Fibroblast of skin of scalp (primary cell): ENCODE measurements at places on chromosomes 3 and 15.
A peak's percentile ranks its signal among the peaks of the same experiment; 100 is the strongest.

DNA sequence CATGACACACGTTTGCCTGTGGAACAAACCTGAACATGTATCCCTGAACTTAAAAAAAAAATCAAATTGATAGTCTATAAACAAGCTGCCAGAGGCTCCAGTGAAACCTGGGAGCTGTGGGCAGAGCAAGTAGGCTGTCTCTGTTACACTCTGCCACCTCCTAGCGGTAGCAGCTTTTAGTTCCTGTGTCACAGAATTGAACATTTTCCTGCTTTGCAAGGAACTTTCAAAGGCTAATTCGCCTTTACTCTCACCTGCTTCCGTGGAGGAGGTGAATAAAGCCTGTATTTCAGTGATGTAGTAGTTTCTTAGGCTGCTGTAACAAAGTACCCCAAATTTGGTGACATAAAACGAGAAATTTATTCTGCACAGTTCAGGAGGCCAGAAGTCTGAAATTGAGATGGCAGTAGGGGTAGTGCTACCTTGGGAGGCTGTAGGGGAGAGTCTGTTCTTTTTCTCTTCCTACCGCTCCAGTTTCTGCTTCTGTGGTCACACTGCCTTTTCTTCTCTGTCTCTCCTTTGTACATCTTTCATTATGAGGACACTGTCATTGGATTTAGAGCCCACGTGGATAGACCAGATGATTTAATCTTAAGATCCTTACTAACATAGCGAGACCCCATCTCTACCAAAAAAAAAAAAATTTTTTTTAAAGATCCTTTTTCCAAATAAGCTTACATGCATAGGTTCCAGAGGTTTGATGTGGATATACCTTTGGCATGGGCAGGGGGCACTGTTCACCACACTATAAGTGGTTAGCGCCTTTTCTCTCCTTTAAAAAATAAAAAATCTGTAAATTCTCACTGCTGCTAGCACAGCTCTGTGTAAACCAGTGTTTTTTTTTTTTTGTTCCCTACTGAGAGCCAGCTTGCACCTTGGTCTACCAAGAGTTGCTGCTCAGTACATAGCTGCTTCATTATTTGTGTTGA lies 25.3 kb downstream of the FBXO22 start:
- peak; percentile 27 for DNase-seq

DNA sequence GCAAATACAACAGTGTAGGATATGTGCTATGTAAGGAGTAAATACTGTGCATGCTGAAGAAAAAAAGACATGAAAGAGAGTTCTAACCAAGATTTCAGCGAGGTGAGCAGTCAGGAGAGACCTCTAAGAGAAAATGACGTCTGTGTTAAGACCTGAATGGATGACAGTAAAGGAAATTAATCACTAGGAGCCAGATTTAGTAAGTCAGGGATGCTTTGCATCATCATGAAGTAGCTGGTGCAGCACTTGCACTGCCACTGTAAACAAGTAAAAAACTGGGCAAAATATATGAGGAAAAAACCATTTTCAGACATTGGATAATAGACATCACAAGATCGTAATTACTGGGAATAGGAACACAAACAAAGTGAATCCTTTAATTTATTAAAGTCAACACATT lies 32.6 kb downstream of the RTP4 start:
- no peak for DNase-seq

DNA sequence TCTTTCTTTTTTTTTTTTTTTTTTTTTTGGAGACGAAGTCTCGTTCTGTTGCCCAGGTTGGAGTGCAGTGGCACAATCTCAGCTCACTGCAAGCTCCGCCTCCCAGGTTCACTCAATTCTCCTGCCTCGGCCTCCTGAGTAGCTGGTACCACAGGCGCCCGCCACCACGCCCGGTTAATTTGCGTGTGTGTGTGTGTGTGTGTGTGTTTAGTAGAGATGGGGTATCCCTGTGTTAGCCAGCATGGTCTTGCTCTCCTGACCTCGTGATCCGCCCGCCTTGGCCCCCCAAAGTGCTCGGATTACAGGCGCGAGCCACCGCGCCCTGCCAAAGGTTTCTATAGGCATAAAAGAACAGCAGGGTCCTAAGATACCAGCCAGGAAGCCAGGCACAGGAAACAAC lies 261.0 kb upstream of the CCDC54 start:
- DNase-seq = no peak

GRCh38 chr3:120196812-120197211 lies 88.2 kb downstream of the GPR156 start:
- DNase-seq = no peak

GRCh38 chr15:69820819-69821218 lies 276.9 kb downstream of the TLE3 start:
- DNase-seq = peak; percentile 52

DNA sequence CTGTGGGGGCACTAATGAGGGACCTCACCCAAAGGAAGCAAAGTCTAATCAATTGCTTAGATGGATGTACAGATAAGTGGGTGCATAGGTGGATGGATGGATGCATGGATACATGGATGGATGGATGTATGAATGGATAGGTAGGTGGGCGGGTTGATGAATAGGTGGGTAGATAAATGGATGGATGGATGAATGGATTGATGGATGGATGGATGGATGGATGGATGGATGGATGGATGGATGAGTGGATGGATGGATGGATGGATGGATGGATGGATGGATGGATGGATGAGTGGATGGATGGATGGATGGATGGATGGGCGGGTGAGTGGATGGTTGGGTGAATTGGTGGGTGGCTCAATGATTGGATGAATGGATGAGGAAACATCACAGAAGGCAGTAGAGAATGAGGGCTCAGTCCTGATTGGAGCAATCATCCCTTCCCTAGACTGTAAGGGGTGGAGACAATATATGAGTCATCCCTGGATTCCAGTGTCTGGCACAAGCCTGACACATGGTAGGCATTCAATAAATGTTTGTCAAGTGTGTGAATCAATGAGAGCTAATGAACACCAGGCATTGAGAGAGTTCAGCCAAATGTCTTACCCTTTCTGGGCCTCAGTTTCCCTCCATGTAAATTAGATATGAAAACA lies 40.4 kb upstream of the PXYLP1 start:
- DNase-seq = peak; percentile 13

GRCh38 chr15:31031471-31032067 lies 40.1 kb upstream of the MTMR10 start:
- DNase-seq = no peak

GRCh38 chr3:105613120-105613519 lies 246.4 kb downstream of the ALCAM start:
- peak; percentile 51 for DNase-seq

- DNase-seq = no peak
These were observed 481 bp upstream of the CRYBG3 start for GRCh38 chr3:97821287-97821773.

GRCh38 chr3:54125300-54125699 lies 2.9 kb downstream of the CACNA2D3 start:
- no peak for DNase-seq

- no peak for DNase-seq
These were observed 311.4 kb downstream of the LPP start for GRCh38 chr3:188465311-188465710.

GRCh38 chr3:156107504-156107903 lies 12.9 kb upstream of the KCNAB1 start:
- no peak for DNase-seq

DNA sequence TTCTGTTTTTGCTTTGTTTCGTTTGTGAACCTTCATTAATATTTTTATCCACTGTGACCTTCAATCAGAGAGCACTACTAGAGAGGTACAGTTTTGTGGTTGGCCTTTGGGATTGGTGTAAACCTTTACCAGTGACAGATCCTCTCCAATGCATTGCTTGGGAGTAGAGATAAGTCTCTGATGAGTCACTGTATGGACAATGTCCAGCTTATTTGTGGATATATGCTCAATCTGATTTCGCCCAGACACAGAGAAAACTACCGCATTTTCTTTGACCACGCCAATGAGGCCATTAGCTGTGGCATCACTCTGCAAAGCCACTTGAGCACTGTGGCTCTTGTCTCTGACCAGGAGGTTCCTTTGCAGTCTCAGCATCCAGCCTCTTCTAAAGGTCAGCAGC lies 964.7 kb downstream of the TUSC7 start:
- DNase-seq = peak; percentile 8

DNA sequence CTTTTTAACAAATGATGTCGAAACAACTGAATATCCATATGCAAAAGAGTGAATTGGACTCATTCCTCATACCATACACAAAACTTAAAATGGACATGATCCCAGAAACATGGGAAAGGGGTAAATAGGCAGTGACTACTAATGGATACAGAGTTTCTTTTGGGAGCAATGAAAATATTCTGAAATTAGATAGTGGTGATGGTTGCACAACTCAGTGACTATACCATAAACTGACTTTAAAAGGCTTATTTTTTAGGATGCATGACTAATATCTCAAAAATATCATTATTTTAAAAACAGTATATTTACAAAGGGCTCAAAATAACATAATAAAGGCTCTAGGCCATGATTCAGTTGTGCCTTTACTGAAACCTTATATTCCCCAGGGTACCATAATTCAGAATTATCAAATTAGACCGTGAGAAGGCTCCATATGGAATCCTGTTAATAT lies 16.3 kb upstream of the ATP13A3 start:
- peak; percentile 92 for DNase-seq

GRCh38 chr15:64050281-64051092 lies 4.2 kb upstream of the DAPK2 start:
- peak; percentile 25 for DNase-seq

DNA sequence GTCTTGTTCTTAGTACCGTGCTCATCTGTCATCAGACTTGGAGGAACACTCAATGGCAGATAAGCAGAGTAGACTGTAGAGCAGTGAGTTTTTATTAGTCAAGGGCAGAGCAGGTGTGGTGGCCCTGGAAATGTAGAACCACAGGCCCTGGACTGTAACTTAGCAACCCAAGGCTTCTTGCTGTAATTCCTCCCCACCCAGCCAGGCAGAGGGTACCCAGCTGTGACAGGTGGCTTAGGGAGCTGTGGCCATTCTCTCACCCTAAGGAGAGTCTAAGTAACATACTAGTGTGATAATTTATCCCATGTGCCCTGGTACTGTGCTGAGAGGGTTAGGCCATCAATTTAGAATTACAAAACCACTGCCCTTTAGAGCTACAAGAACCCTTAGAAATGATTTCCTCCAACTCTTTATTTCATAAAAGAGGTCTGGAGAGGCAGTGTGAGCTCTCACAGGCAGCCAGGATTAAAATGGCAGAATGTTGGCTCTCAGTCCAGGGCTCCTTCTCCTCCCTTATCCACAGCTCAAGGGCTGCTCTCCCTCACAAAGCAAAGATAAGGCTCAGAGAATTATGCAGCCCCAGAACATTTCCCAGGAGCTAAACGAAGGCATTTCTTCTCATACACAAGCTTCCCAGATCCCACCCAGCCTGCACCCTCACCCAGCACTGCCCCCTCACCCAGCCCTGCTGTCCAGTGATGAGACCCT lies 3.0 kb downstream of the POMGNT2 start:
- no peak for DNase-seq

- DNase-seq = no peak
These were observed 25.6 kb downstream of the CDCP1 start for GRCh38 chr3:45120359-45121158.
